ENCODE measurements at places on chromosomes 3 and 15.

- DNase-seq: no peak
Measured at GRCh38 chr3:172161133-172161789, 121.9 kb downstream of the FNDC3B start.

DNA sequence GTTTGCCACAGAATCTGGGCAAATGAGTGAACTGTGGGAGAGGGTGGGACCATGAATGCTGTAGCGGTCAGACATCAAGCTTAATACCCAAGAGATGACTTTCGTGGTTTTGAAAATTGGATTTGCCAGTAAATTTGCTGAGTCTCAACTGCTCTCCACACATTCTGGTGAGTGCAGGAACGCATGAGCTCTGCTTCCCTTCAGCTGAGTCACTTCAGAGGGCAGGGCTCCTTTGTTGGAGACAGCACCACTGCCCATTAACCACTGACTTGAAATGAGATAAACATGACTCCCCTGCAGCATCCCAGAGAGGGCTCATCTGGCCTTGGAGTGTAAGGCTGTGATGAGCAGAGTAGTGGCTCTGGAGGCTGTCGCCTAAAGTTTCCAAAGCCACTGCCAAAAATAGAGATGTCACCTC lies 22.6 kb downstream of the RARRES1 start:
- peak; percentile 98 for DNase-seq

GRCh38 chr3:148847351-148847750 lies 17.7 kb upstream of the CPA3 start:
- peak; percentile 25 for DNase-seq

DNA sequence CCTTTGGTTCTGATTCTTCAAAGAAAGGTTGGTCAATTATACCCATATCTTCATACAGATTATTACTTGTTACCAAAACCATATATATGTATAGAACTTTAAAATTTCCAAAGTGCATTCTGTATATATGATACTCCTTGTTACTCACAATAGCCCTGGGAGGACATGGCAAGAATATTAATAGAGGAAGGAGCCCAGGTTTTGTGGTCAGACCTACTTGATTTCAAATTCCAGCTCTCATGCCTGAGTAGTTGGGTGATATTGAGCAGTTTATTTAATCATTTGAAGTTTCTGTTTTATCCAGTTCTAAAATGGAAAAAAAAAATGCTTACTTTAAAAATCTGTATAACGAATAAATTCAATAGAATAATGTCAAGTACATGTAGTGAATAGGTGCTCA lies 2.5 kb downstream of the IL1RAP start:
- no peak for DNase-seq

GRCh38 chr3:132637590-132637989 lies 22.0 kb downstream of the ACAD11 start:
- peak; percentile 62 for DNase-seq
